ENCODE measurements at places on chromosomes 7 and 10.

DNA sequence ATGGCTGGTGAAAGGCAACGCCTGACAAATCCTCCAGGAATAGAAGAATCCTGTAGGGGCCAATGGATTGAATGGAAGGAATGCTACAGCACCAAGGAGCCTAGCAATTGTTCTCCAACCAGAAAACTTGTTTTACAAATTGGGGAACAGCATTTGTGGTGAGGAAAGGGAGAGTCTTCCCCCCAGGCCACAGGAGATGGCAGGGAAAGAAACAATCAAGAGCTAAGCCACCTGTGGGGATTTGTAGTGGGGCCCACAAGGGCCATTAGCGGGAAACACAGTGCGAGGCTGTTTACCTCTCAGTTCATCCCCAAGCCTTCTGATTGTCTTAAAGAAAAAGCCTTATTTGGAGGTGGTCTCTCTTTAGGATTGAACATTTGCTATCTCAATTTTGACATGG is 48.5 kb upstream of the KCNMA1 start:
- DNase-seq, result no peak

DNA sequence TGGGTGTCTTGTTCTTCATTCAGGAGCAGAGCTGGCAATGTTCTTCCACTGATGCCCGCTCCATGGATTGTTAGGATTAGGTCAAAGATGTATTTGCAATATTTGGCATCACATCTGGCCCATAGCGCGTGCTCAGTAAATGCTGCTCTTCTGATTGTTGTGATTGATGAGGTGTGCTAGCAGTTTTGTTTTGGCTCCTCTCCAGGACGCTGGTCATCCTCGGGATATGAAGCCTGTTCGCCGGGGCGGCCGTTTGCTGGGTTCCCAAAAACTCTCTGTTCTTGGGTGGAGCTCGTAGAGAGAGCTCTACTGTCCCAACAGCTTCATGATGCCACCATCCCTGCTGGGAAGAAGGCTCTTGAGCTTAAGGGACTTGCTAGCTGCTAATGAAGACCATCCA is 96.9 kb downstream of the XRCC2 start:
- DNase-seq, result no peak

DNA sequence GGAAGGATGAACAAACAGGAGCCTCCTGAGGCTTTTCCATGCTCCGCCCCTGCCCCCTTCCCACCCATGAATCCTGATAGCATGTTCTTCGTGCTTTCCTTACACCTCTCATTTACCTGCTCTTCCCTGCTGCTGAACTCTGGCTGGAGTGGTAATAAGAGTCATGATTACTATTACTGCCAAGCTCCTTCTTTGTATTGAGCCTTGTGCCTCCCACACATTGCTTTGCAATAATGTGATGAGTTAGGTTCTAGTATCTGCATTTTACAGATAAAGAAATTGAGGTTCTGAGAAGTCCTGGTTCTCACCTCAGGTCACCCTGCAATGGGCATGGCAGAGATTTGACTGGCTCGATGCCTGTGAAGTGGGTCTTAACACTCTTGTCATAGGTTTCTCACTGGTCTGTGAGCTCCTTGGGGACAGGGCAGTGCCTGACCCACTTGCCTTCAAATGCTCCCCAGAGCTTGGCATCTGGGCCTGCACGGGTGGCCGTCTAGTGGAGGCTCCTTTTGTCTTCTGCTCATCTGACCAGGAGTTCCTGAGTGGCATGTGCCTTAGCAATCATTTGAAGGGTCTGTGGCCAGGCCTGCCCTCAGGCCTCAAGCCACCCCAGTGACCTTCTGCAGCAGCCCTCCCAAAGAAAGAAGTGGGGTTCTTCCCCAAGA is 309.2 kb upstream of the ZMIZ1 start:
- no peak for DNase-seq

GRCh38 chr10:110192552-110192951 is 14.9 kb upstream of the MXI1 start:
- DNase-seq, result no peak

GRCh38 chr10:10855151-10855581 is 162.5 kb upstream of the CELF2 start:
- no peak for DNase-seq

GRCh38 chr7:43658718-43659548 is 70.4 kb downstream of the COA1 start:
- no peak for DNase-seq

GRCh38 chr7:94182066-94182465 is 177.9 kb upstream of the BET1 start:
- no peak for DNase-seq

DNA sequence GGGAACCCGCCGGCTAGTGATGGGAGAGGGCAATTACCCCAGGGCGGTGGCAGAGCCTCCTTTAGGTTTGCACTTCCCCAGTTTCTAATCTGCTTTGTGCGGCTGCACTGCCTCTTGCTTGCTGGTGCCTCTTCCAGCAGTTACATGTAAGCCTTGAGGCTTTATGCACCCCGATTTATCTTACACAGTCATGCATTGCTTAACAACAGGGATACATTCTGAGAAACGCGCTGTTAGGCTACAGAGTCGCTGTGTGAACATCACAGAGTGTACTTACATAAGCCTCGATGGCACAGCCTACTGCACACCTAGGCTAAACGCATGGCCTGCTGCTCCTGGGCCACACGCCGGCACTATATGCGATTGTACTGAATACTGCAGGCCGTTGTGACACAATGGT is 155.6 kb upstream of the MKI67 start:
- DNase-seq, result no peak

GRCh38 chr10:78472551-78472890 is 438.9 kb downstream of the RPS24 start:
- DNase-seq, result no peak

DNA sequence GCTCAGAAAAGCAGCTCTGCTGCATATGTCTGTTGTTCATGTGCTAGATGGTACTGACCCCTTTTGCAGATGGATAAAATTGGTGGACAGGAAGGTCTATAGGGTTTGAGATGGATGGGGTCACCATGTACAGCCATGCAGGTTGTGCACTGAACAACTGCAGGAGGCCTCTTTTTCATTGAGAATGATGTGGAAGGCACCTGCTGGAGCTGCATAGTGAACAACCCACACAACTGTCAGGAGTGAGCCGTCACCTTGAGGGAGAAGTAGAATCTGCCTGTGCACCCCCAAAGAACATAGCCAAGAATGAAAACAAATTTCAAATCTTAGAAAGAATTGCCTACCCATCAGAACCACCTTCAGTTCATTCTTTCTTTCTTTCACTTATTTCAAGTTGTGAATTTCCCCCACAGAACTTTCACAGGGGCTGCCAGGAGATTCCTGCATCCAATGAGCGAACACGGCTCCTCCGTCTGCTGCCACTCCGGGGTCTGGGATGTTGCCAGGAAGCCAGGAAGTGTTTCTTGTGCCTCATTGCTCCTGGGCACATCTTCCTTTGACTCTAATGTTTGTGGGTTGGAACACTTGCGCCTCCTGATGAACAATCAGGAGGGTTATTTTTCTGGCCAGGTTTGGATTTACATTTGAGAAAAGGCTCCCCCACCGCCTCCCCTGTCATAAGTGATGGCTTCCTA is 53.7 kb upstream of the DOCK1 start:
- no peak for DNase-seq

GRCh38 chr10:10901906-10902305 is 115.8 kb upstream of the CELF2 start:
- no peak for DNase-seq

DNA sequence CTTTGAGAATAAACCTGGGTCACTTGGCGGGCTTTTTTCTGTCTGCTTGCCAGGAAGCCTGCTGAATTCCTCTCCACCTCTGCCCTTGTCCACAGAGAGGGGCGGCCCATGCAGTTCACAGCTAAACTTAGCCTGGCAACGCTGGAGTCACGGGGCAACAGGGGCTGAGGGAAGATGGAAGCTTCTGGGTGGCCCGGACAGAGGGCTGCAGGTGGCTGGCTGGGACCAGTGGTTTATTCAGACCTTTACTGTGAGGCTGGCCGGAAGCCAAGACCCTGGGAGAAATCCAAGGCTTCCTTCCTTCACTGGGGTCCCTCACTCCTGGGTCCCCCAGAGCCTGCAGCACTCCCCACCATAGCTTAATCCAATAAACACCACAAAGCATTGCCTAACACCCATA is 17.0 kb downstream of the ITPRIP start:
- no peak for DNase-seq

- DNase-seq, result no peak
Observed at GRCh38 chr7:23276376-23276775, 22.8 kb upstream of the MALSU1 start.

DNA sequence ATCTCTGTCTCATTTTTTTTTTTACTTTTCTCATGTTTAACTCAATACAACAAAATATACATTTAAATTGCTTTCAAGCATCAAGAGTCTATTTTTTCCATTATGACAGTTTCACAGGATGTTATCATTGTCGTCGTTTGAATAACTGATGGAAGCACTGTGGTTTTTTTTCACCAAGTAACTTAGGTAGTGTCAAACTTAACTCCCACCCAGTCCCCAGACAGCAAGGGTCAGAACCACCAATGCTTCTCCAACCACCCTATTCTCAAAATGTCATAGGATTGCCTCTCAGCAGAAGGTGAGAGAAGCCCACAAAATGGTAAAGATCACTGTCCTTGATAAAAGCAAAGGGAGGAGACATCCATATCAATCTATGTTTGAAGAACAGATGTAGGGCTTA is 339.4 kb downstream of the SFMBT2 start:
- DNase-seq, result no peak
